Epithelial cell of umbilical artery (primary cell): ENCODE measurements at places on chromosomes 12 and 14. TPM values are rescaled to one million over a fixed set of nuclear protein-coding genes. Genes with fewer than 3 reads are reported as not detected.

The CLEC1B gene
- total RNA-seq, result not detected in 2 replicates

The HEATR5A gene
- total RNA-seq, result 30.9 and 69.3 TPM in 2 replicates

The RNF34 gene
- 43.5 and 58.5 TPM in 2 replicates for total RNA-seq

The TPCN1 gene
- 3.2 and 6.2 TPM in 2 replicates for total RNA-seq

The DDN gene
- 0.15 and 0.32 TPM in 2 replicates for total RNA-seq

The SRSF5 gene
- 165 and 209 TPM in 2 replicates for total RNA-seq

The EID3 gene
- 1.9 and 10.3 TPM in 2 replicates for total RNA-seq

The IFNG-AS1 gene
- total RNA-seq, result not detected in 2 replicates

The RNASE4 gene
- total RNA-seq, result 4.1 and 6.8 TPM in 2 replicates
